HepG2 (cell line): ENCODE measurements at places on chromosomes 2 and 18.

DNA sequence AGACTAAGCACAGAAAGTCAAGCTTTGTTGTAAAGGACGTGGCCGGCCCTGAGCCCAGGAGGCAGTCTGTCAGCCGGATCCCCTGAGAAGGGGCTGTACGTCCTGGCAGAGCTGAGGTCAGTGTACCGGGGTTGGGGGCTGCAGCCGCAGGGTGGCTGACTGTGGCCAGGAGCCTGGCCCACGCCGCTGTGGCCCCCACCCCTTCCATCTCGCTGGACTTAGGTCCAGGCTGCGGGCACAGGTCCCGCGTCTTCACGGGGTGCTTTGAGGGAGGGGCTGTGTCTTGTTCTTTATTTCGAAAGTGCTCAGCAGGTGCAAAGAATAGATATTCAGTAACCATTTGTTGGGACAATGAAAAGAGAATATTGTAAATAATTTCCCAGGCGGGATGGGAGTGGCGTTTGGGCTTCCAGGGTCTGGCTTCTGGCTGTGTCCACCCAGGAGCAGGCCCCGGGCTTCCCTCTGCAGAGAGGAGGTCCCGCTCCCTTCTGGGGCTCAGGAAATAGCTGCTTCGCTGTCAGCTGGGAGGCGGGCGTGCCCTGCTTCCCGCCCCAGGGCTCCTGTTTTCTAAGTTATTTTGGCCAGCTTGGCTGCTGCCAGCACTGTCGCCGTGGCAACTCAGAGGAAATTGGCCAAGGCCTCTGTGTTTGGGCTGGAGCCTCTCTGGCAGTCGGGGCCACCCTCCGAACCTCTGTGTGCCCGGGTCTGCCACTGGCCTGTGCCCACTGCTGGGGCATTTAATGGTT is 7.4 kb downstream of the NFATC1 start:
- no peak for DNase-seq

DNA sequence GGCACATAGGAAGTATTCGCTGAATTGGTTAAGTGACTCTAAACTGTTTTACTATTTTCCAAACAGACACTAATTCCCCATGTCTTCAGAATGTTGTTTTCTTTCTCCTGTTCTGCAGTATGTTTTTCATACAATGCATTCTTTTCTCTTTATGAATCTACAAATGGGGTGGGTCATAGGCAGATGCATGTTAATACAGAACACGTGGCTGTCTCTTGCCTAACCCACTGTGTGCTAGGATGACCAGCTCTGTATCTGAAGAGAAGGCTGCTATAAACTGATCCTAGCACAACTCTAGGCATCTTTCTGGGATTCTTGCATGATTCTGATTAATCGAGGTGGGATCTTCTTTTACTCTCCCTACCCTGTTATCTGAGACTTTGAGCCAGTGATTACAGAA is 826.0 kb downstream of the PLCL1 start:
- no peak for DNase-seq

GRCh38 chr2:241197947-241198346 is 9.5 kb downstream of the ANO7 start:
- no peak for DNase-seq

DNA sequence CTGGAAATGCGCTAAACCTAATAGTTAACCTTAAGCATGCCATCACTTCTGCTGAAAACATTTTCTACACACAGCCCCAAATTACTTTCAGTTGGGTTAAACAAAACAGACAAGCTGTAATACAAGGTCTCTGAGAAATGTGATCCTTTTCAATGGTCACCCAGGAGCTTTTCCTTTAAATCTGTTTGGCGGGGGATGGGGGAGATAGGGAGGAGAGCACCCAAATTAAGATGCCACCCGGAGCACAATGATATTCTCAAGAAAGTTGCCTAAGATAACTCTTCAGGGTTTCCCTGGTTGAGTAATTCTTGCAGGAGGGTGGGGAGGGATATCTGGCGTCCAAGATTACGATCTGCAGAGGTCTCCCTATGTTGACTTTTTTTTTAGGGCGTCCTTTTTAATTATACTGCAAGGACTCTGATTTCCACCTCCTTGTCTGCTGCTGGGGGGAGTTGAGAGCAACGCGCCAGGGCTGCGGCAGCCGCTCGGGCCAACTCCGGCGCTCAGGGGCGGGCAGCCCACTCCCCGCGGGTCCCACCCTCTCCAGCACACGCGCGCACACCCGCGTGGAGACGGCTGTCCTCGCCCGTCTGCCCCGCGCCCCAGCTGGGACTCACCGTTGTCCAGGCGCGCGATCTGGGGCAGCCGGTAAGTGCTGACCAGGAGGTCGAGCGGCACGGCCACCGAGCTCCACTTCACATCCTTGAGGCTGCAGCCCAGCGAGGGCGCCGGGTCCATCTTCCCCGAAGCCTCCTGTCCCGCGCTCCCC is 807 bp downstream of the GAREM1 start:
- DNase-seq: no peak

GRCh38 chr18:11165138-11165537 is 15.8 kb upstream of the PIEZO2 start:
- DNase-seq: no peak

DNA sequence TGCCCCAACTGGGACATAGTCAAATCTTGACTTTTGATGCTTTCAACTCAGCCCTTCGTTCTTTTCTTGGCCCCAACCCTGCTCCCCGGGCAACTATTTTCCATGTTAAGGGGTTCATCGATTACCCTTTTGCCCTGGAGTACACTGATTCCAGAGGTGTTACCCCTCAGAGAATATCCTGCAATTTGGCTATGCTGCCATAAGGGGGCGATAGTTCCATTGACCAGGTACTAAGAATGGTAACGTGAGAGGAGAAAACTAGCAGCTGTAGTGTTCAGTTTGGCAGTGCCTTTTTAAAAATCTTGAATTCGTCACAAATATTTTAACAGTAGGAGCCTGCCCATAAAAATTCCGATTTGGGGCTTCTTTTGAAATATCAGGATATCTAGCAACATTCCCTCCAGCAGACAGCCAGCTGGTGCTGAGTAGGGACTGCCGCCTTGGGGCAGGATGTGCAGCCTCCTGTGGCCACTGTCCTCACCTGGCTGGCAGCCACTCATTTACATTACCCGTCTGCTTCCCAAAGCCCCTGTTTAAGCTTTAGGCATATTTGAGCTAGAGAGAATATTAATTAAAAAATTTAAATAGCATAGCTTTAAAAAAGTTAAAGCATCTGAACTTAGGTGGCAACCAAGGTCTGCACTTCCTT is 146.3 kb upstream of the SKOR2 start:
- peak; percentile 10 for DNase-seq

DNA sequence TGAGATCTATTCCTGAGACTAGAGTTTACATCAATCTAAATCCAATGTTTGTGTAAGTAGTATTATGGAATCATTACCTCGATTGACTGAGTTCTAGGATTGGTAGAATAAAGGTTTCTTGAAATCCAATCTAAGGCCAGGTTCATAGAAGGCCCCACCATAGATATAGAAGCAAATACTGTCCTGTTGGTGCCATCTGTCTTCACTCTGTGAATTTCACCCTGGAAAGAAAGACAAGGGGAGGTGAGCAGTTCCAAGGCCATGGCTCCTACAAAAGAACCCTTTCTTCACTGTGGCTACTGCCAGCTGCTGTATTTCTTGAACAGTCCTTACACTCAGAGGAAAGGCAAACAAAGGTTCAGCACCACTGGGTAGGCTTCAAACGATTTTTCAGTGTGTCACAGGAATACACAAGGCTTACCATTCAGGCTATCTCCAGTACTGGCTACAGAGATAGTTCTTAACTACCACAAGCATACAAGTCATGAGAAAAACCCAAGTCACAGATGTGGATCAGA is 137.0 kb downstream of the LRP2 start:
- DNase-seq: no peak

- DNase-seq: no peak
These were observed 4.2 kb downstream of the STAT1 start for GRCh38 chr2:191009541-191010374.

GRCh38 chr18:40380686-40381439 is 1574.2 kb upstream of the PIK3C3 start:
- no peak for DNase-seq

DNA sequence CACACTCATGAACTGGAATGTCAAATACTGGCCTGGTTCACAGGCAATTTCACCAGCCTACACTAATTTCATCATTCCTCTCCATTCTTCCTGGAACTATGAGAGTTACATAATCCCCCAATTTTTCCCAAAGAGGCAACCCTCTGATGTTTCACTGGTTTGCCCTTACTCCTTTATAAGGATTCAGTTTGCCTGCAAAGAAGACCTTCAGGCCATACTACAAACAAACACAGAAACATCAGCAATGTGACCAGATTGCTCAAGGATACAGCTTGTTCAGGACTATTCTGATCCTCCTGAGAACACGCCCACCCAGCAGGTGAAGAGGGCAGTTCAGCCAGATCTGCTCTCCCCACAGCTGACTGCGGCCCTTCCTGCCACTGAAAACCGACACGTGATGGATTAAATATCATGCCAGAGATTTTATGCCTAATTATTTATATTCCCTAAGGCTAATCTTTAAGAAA is 215.5 kb downstream of the ETAA1 start:
- no peak for DNase-seq

DNA sequence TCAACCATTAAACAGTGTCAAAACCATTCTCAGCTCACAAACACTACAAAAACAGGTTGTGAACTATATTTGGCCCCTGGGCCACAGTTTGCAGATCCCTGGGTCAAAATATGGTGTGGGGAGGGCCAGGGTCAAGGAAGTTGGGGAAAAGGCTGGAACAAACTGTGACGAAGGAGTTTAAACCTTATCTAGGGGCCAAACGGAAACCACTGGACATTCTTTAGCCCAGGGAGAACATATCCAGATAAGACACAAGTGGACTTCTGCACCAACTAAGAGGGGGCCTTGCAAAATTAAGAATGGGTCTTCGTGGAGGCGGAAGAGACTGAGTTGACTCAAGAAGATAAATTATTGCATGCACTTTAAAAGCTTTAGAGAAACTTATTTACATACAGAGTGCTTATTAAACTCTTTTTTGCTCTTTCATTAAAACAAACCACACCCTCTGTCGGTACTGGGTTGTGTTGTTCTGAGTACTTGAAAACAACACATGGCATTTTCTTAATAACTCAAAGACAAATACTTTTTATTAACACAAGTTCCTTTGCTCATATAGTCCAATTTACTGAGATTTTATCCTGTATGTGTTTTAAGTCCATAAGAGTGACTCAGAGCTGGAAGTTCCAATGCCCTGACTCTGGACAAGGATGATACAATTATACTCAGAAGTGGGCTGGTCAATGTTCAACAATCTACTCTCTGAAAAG is 5.3 kb upstream of the ASAP2 start:
- DNase-seq: no peak

DNA sequence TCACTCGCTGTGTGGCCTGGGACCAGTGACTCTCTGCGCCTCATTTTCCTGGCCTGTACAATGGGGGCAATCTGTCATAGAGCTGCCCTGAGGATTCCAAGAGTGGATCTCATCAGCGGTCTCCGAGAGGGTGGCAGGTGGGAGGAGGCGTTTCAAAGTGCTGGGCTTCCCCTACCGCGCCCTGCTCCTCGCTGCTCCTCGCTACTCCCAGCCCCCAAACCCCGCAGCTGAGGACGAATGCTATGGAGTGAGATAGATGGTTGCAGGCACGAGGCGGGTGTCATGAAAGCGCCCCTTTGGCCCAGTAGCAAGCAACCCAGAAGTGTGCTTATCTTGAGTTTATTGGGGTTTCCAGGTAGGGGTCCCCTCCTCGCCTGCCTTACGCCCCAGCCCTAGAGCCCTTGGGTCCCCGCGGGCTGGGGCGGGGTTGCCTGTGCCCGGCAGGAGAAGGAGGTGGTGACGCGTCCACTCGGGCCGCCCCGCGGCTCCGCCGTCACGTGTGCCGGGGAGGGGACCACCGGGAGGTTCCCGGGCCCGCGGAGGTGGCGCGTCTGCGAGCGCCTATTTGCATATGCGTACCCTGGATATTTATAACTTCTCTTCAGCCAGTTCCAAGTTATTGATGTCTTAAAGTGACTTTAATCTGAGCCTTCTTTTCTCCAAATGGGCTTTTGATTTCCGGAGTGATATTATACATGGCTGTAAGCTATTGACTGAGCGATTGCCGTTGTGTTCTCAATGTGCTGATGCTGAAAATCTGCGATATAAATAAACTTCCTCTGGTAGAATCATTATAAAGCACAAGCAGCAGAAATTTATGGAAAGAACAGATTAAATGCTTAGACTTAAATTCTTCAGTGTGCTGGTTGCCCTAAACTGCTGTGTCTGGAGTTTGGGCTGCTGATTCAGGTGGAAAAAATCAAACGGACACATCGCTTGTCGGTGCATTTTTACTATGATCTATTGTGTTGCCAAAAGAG is 263.7 kb downstream of the ATAD2B start:
- no peak for DNase-seq

DNA sequence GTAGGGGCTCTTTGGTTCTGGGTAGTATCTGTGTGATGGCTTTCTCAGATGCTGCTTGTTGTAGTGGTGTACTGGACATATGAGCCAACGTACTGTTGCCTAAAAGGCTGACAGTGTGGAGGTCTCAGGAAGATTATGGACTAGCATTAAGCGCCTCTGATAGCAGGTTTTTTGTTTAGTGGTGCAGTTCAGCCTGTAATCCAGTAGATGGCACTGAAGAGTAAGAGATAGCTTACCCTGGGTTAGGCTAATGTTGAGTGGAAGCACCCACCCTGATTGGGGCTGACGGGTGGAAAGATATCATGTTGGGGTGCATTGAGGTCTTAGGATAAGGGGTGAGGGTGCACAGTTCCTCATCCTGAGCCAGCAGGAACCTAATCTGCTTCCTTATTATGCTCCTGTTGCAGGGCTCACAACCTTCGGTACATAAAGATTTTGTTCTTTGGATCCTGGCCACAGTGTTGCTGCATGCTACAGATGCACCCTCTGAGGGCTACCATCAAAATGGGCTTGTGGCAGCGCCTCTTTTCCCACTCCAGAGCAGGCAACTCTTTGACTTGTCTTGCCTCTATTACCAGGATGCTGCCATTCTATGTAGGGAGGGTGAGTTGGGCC is 79.6 kb downstream of the MSTN start:
- DNase-seq: peak; percentile 35

DNA sequence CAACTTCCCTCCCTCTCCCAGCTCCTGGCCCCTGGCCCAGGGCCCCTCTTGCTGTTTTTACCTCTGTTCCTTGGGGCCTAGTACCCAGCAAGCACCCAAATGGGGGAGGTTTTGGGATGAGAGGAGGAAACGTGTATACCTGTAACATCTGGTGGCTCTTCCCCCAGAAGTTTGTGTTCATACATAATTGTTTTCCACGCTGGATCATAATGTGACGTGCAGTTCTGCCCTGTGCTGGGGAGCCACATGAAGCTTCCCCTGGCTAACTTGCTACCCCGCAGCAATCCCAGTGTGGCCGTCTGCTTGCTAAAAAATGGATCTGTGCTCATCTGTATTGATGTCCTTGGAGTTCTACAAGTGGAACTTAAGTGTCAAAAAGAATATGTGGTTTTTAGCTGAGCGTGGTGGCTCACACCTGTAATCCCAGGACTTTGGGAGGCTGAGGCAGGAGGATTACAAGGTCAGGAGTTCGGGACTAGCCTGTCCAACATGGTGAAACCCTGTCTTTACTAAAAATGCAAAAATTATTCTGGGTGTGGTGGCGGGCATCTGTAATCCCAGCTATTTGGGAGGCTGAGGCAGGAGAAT is 36.5 kb downstream of the ANO7 start:
- DNase-seq: no peak

DNA sequence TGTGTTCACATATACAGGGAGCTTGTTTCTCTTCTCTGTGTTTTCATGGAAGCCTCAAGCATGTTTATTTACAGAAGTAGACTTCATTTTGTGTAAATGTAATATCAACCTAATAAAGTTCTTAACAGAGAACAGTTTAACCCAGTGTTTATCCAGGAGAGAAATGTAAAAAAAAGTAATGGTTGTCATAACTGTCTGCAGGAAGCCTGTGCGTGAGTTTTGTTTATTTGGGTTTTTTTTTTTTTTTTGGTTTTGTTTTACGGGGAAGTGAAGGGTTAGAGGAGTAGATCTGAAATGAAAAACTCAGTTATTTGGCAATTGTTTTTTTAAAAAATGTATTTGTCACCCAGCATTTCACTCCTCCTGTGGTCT is 124.7 kb downstream of the RAPGEF4 start:
- DNase-seq: no peak
